ENCODE measurements at places on chromosomes 13 and 19. TPM values are rescaled to one million over a fixed set of nuclear protein-coding genes. Genes with fewer than 3 reads are reported as not detected.

Gene ZNF576
- total RNA-seq = 18.7 TPM

Gene MISP3
- total RNA-seq = 3.1 TPM

GRCh38 chr13:73572824-73573223 lies 514.0 kb downstream of the KLF5 start:
- DNase-seq = no peak

Gene ZNF296
- 2.2 TPM for total RNA-seq

GRCh38 chr13:65670014-65670625 lies 1560.0 kb downstream of the PCDH9 start:
- no peak for DNase-seq
